Ascending aorta (tissue), 2 donors: ENCODE measurements at places on chromosomes 4 and X.

GRCh38 chrX:9562851-9563250, 98.0 kb downstream of the TBL1X start:
- peak; percentile 74 for DNase-seq

DNA sequence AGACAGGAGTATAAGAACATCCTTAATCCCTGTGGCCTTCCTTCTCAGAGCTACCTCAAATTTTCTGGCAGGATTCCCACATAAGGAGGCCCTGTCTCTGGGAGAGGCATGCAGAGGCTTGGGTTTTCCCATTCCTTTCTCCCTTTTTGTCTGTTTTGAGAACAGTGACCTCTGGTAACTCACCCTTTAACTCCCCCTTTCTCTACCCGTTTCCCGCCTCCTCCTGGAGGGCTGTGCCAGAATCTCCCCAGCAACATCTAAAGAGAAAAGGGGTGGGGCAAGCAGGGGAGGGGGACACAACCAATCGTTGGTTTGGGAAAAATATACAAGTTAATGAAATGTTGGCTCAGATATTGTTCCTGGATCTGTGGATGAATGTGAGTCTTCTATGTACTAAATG, 303.7 kb upstream of the IRS4 start:
- DNase-seq: no peak

DNA sequence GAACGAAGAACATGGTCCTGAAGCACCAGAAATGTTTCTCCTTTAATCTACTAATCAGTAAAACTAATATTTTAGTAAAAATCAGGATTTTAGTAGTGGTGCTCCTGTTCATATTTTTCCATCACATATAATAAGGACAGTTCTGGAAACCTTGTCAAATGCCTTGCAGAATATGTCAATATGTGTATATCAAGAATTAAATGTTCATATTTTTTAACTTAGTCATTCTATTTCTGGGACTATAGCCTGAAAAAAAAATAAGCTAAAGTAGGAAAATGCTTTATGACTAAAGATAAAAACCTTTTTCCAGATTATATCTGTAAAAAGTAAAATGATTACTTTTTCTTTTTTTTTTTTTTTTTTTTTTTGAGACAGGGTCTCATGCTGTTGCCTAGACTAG, 65.1 kb downstream of the MAB21L2 start:
- DNase-seq: no peak

GRCh38 chrX:68695206-68695845, 47.9 kb downstream of the STARD8 start:
- DNase-seq: no peak

- DNase-seq: peak; percentile 13
Observed at GRCh38 chrX:2811271-2811670, 17.5 kb upstream of the GYG2 start.

GRCh38 chrX:134369576-134369975, 90.4 kb upstream of the HPRT1 start:
- DNase-seq: no peak
